Heart left ventricle (tissue), 16 donors: ENCODE measurements at places on chromosomes 6 and 20. TPM values are rescaled to one million over a fixed set of nuclear protein-coding genes. Genes with fewer than 3 reads are reported as not detected.

- no peak overlapping the region for H3K4me3 ChIP-seq
- no peaks in the 10 kb centered on the region for H3K36me3 ChIP-seq
- no peaks in the 10 kb centered on the region for H3K27me3 ChIP-seq
- DNase-seq, result peak; percentile 76
- no peaks in the 10 kb centered on the region for H3K4me1 ChIP-seq
Observed at GRCh38 chr20:40286975-40287531, 402.0 kb downstream of the MAFB start.

GRCh38 chr6:18016698-18017097 is 29.3 kb upstream of the KIF13A start:
- no peak overlapping the region for H3K27ac ChIP-seq
- DNase-seq, result no peak
- no peak overlapping the region for H3K4me3 ChIP-seq
- no peaks in the 10 kb centered on the region for H3K4me1 ChIP-seq
- no peaks in the 10 kb centered on the region for H3K27me3 ChIP-seq

DNA sequence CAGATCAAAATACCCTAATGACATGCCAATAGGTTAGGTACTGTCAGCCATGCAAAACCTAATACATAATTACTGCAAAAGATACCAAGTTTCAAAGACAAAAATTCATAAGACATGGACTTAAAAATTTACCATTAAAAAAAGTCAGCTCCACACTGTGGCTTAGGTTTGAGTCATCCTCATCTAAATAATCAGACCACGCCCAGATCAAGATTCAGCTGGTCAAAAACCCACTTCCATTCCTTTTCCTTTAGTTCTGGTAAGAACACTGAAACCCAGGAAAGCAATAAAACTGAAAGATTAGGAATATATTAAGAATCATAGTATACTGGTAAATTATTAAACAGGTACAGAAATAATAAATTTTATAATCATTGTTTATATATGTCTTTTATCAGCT is 81.0 kb upstream of the ASF1A start:
- H3K27ac ChIP-seq, result no peak overlapping the region
- H3K36me3 ChIP-seq, result peaks cover 2% of the 10 kb centered on the region
- H3K4me1 ChIP-seq, result no peaks in the 10 kb centered on the region
- H3K27me3 ChIP-seq, result no peaks in the 10 kb centered on the region
- DNase-seq, result no peak
- H3K4me3 ChIP-seq, result no peak overlapping the region

DNA sequence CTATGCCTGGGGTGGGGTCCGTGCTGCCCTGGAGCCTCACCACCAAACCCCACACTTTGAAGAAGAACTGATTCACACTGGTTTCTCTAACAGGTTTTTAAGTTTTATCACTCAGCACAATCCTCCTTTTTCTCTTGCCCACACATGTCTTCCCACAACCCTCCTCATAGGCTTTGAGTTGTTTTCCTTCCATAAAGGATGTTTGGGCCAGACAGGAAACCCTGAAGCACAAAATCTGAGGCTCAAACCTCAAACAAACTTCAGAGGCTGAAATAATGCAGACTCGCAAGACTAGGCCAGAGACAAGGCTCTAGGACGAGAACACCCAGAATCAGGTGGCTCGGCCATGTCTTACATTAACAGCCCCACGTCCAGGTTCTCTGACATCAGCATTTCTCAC is 35.3 kb downstream of the EZR start:
- no peak overlapping the region for H3K4me3 ChIP-seq
- H3K27me3 ChIP-seq, result no peaks in the 10 kb centered on the region
- H3K4me1 ChIP-seq, result no peaks in the 10 kb centered on the region
- peaks cover 88% of the 10 kb centered on the region for H3K36me3 ChIP-seq

- H3K4me3 ChIP-seq, result no peak overlapping the region
- DNase-seq, result no peak
- peaks cover 5% of the 10 kb centered on the region for H3K4me1 ChIP-seq
- H3K27me3 ChIP-seq, result no peaks in the 10 kb centered on the region
- H3K36me3 ChIP-seq, result no peaks in the 10 kb centered on the region
Observed at GRCh38 chr6:20433929-20434328, 32.2 kb downstream of the E2F3 start.

- DNase-seq, result no peak
- H3K27me3 ChIP-seq, result peaks cover 50% of the 10 kb centered on the region
- no peak overlapping the region for H3K27ac ChIP-seq
- peaks cover 30% of the 10 kb centered on the region for H3K4me1 ChIP-seq
Observed at GRCh38 chr20:52104546-52105441, 86.8 kb downstream of the ZFP64 start.

GRCh38 chr6:140988780-140989179 is 1143.9 kb upstream of the GJE1 start:
- no peaks in the 10 kb centered on the region for H3K36me3 ChIP-seq
- peaks cover 28% of the 10 kb centered on the region for H3K4me1 ChIP-seq
- no peak overlapping the region for H3K4me3 ChIP-seq

GRCh38 chr20:25270829-25271251 is 23.0 kb downstream of the PYGB start:
- H3K27me3 ChIP-seq, result no peaks in the 10 kb centered on the region
- peaks cover 80% of the 10 kb centered on the region for H3K36me3 ChIP-seq
- peaks cover 49% of the 10 kb centered on the region for H3K4me1 ChIP-seq
- DNase-seq, result peak; percentile 15

DNA sequence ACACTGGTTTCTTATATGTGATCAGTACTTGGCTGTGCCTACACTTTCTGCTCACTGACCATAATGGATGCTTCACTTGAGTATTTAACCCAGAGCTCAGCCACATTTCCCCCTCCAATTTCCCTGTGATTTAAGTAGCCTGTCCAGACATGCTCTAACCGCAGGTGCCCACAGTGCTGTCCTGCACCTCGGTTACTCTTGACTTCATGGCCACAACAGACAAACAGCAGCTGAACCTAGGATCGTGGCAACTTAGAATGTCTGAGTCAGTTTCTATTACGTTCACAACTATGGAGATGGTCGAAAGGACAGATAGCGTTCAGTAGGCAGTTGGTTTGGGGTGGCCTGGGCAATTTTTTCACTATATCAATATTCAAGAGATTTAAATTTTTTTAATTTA is 306.9 kb upstream of the SGK1 start:
- no peak for DNase-seq
- H3K27ac ChIP-seq, result no peak overlapping the region
- H3K4me3 ChIP-seq, result no peak overlapping the region

GRCh38 chr6:84696166-84696565 is 68.2 kb downstream of the TBX18 start:
- H3K36me3 ChIP-seq, result no peaks in the 10 kb centered on the region
- H3K4me1 ChIP-seq, result no peaks in the 10 kb centered on the region
- no peak overlapping the region for H3K27ac ChIP-seq
- no peak for DNase-seq

GRCh38 chr20:15047042-15047441 is 709.6 kb upstream of the FLRT3 start:
- no peaks in the 10 kb centered on the region for H3K36me3 ChIP-seq
- no peak overlapping the region for H3K27ac ChIP-seq

The GJA10 gene
- total RNA-seq, result not detected

DNA sequence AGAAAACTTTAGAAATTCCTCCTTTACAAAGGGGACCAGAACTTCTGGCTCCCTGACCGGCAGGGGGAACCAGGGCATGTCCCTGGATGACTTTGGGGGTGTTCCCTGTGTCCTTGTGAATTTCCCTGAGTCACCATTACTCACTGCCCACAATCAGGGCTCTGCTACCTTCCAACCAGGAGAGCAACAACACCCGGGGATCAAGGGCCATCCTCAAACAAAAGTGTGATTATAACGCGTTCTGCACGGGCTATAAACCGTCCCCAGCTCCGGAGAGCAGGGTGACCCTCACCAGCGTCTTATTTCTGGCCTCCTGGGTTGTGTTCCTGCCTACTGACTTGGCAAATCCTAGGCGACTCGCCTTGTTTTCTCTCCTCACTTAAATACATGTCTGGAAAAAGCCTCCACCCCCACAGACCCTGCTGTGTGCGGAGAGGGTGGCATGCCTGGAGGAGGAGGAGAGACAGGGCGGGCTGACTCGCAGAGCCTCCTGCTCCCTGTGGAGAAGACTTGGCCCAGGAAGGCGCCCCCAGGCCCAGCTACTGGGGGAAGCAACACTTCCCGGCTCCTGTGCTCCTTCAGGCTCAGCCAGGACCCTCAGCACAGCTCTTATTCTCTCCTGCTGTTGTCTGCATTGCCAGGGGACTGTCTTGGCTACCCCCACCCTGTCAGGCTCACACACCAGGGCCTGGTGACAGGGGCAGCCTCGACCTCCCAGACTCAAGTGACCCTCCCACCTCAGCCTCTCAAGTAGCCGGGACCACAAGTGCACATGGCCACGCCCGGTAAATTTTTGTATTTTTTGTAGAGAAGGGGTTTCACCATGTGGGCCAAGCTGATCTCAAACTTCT is 54.1 kb downstream of the FGD2 start:
- H3K27me3 ChIP-seq, result no peaks in the 10 kb centered on the region
- no peak overlapping the region for H3K4me3 ChIP-seq
- peak overlapping the region; percentile 44 for H3K27ac ChIP-seq
- peaks cover 16% of the 10 kb centered on the region for H3K4me1 ChIP-seq
- DNase-seq, result peak; percentile 40
- no peaks in the 10 kb centered on the region for H3K36me3 ChIP-seq

The MPIG6B gene
- not detected for total RNA-seq

DNA sequence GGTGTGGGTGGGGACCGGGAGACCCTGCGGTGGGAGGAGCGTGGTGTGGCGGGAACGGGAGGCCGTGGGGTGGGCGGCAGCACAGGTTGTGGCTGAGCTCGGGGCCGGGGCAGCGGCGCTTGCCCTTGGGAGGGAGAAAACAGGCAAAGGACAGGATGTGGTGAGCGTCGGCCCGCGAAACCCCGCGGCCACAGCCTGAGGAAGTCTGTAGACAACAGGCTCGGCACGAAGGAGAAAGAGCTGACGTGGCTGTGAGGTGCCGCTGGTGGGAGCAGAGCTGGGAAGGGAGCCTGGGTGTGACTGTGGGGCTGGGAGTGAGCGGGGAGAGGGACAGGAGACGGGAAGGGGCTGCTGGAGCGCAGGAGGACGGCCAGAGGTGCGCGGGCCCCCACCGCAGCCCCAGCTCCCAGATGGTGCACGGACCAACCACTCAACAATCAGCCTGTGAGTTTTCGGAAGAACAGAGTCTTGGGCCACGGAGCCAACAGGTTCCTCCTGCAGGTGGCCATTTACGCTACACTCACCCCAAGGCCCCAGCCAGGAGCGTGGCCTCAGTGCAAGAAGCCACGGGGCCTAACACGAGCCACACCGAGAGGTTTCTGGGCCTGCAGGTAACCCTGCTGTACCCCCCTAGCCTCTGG is 202.8 kb downstream of the DLL1 start:
- H3K27me3 ChIP-seq, result no peaks in the 10 kb centered on the region
- H3K36me3 ChIP-seq, result no peaks in the 10 kb centered on the region
- no peak overlapping the region for H3K4me3 ChIP-seq
- peak; percentile 20 for DNase-seq

The TXLNB gene
- total RNA-seq, result 138 TPM

The SYNDIG1 gene
- 16.6 TPM for total RNA-seq

- H3K27ac ChIP-seq, result no peak overlapping the region
- H3K36me3 ChIP-seq, result no peaks in the 10 kb centered on the region
- H3K4me1 ChIP-seq, result no peaks in the 10 kb centered on the region
- no peaks in the 10 kb centered on the region for H3K27me3 ChIP-seq
- peak; percentile 20 for DNase-seq
Observed at GRCh38 chr6:170074435-170074834, 216.4 kb downstream of the DLL1 start.

GRCh38 chr20:46699651-46700359 is 9.6 kb upstream of the SLC2A10 start:
- H3K36me3 ChIP-seq, result no peaks in the 10 kb centered on the region
- DNase-seq, result no peak
- H3K4me1 ChIP-seq, result no peaks in the 10 kb centered on the region
- no peak overlapping the region for H3K27ac ChIP-seq
- no peaks in the 10 kb centered on the region for H3K27me3 ChIP-seq

The COL11A2 gene
- total RNA-seq, result 0.59 TPM

DNA sequence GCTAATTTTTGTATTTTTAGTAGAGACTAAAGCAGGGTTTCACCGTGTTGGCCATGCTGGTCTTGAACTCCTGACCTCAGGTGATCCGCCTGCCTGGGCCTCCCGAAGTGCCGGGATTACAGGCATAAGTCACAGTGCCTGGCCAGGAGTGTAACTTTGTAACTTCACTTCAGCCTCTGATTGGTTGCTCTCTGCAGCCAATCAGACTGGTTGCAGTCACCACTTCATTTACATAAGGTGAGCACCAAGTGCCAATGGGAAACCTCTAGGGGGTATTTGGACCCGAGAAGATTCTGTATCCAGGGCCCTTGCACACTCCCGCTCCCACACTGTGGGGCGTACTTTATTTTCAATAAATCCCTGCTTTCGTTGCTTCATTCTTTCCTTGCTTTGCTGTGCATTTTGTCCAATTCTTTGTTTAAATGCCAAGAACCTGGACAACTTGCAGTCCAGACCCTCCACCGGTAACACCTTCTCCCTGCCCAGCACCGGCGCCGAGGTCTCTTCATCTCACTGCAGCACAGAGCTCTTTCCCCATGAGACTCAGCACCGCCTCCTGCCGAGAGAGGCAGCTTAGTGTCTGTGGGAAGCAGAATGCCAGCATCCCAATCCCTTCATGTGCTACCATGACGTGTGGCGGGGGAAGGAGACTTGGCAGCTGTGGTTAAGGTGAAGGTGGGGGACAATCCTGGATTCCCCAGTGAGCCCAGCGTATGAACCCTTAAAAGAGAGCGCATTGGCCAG is 14.0 kb upstream of the MRGBP start:
- H3K4me1 ChIP-seq, result peaks cover 13% of the 10 kb centered on the region
- H3K27me3 ChIP-seq, result no peaks in the 10 kb centered on the region
- DNase-seq, result no peak
- H3K27ac ChIP-seq, result peak overlapping the region; percentile 63
- no peak overlapping the region for H3K4me3 ChIP-seq

The EPHA7 gene
- 2.7 TPM for total RNA-seq

GRCh38 chr6:90233994-90234393 is 62.6 kb downstream of the BACH2 start:
- H3K27ac ChIP-seq, result no peak overlapping the region
- no peak for DNase-seq
- no peak overlapping the region for H3K4me3 ChIP-seq

DNA sequence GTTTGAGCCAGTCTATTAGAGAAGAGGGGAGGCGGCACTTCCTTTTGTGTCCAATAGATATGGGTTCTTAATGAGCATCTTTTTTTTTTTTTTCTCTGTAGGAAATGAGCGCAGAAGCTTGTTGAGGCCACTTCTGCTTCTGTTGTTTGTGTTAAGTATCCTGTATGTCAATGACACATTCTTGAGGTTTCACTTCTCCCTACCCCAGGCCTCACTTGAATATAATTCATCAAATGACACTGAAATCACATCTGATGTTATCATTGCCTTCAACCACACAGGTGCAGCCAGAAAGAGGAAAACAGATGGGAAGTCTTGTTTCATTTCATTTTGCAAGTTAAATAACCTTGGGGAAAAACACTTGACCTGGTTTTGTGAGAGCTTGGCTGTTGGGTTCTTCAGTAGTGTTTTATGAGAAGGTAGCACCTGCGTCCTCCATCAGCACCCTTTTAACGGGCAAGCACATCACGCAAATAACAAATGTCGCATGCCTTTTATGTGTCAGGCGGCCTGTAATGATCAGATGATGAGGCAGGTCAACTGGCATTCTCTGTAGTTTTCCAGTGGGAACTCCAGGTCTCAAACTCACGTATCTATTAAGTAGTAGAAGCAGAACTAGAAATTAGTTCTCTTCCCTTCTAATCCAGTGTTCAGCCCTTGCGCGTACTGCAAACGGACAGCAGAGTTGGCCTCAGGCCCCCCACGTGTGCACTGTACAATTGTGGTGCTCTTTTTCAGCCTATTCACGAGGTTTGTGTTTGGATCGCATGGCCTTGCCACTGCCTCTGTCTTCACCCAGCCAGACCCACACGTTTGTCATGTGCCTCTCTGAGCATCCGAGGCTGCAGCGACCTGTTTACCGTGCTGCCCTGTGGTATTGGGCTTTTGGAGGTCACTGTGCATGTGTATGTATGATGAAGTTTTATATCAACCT is 23.5 kb downstream of the PLEKHG1 start:
- H3K27ac ChIP-seq, result peak overlapping the region; percentile 1
- no peaks in the 10 kb centered on the region for H3K27me3 ChIP-seq
- no peak for DNase-seq
- H3K4me3 ChIP-seq, result no peak overlapping the region
- no peaks in the 10 kb centered on the region for H3K36me3 ChIP-seq
